GM03348 (cell line): ENCODE measurements at places on chromosomes 7 and 10.
A peak's percentile ranks its signal among the peaks of the same experiment; 100 is the strongest.

DNA sequence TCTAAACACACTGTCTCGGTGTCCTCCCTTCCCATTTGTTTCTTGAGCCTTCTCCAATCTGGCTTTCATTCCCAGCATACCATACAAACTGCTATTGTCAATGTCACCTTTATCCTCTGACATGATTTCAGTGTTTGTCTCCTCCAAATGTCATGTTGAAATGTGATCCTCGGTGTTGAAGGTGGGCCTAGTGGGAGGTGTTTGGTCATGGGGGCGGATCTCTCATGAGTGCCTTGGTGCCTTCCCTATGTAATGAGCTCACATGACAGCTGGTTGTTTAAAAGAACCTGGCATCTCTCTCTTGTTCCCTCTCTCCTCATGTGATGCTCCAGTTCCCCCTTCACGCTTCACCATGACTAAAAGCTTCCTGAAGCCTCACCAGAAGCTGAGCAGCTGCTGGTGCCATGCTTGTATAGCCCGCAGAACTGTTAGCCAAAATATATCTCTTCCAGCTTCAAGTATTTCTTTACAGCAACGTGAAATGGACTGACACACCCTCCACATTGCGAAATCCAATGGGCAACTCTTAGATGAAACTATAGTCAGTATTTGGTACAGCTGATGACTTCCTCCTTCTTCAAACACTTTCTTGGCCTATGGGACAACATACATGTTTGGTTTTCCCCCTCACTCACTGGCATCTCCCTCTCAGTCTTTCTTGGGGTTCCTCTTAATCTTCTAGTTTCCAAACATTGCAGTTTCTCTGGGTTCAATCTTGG lies 27.8 kb downstream of the RNLS start:
- DNase-seq = no peak

DNA sequence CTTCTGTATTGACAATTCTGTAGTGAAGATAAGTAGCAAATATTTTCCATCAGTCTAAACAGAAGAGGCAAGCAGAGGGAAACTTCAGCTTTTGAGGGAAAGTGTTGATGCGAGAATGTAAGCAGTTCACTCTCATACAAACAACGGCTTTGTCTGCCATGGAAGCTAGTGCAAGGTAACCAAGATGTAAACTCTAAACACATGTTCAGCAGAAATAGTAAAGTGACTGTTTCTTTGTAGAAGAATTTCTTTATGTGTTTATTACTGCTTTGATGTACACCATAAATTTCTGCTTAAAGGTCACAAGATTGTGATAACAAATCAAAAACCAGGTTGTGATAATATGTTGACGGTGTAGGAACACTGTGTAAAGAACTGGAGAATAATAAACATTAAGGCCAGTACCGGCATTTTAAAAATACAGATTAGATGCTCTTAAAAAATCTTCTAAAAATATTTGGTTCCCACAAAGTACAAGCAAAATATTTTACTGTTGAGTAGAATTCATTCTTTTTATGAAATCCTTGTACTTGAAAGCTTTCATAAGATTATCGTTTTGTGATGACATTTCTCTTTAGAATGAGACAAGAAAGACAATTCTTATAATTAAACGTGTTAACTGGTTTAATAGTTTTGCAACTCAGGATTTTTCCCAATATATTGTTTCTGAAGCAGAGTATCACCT lies 34.2 kb downstream of the SEMA3C start:
- DNase-seq = no peak

GRCh38 chr7:86931439-86931838 lies 128.0 kb downstream of the ELAPOR2 start:
- no peak for DNase-seq

- DNase-seq = no peak
These were observed 32.1 kb upstream of the PDSS1 start for GRCh38 chr10:26665080-26666048.

DNA sequence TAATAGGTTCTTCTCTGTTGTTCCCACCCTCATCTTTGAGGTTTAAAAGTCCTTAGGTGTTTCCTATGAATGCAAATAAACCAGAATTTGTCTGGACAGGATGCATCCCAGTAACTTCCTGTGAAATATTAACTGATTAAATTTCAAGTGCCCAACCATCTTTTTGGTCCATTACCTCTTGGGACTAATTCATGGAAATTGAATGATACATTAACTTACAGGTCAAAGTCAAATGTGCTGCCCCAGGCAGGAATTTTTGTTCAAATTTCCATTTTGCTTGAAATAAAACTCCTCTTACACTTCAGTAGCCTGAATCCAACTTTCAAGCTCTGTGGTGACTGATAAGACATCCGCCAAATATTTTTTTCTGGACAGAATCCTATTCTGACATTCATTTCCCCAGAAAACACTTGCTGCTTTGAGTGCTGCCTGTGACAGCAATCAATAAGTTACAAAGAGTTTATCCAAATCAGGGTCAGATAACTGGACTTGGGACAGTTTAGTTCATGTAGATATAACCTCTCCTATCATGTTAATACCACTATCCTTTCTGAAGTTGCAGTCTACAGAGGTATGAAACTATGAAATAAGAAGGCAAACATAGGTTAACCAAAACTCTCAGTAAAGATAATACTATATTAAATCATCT lies 383.5 kb downstream of the POM121L12 start:
- DNase-seq = no peak

- no peak for DNase-seq
These were observed 6.4 kb upstream of the RAMP3 start for GRCh38 chr7:45151131-45151684.

- no peak for DNase-seq
These were observed 131.6 kb downstream of the ACTR3B start for GRCh38 chr7:152891160-152891621.

- peak; percentile 5 for DNase-seq
These were observed 23.6 kb downstream of the TMEM178B start for GRCh38 chr7:141097430-141097829.

DNA sequence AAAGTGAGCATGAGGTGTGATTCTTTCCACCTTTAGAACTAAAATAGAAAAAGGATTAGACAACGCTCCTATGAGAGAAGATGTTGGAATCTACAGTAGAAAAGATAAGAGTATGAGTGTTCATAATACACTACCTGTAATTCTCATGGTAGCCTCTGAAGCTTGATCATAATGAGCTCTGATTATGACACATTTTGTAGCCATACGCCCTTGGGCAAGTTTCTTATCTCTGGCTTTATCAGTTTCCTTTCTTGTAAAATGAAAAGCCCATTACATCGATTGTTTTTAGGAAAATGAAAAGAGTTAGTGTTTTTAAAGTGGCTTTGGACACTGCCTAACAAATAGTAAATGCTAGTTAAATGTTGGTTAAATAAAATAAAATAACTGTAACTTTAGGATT lies 22.4 kb upstream of the PRSS58 start:
- no peak for DNase-seq
